Globus pallidus (tissue), 1 donor: ENCODE measurements at places on chromosomes 3 and 15.
A peak's percentile ranks its signal among the peaks of the same experiment; 100 is the strongest.

GRCh38 chr3:7207928-7208327 lies 347.0 kb downstream of the GRM7 start:
- no peak for DNase-seq

GRCh38 chr15:35746121-35746520 lies 200.2 kb upstream of the DPH6 start:
- DNase-seq, result no peak

DNA sequence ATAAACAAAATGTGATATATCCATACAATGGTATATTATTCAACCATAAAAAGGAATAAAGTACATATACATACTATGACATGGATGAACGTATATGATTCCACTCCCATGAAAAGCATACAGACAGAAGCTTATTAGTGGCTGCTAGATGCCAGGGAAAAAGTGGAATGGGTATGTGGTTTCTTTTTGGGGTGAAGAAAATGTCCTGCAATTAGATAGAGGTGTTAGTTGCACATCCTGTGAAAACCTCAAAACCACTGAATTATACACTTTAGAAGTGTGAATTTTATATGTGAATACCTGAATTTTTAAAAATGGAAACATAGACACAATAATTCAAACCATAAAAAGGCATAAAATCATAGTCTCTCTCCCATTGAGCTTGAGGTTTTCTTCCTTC lies 11.2 kb downstream of the DENND6A start:
- DNase-seq, result no peak

DNA sequence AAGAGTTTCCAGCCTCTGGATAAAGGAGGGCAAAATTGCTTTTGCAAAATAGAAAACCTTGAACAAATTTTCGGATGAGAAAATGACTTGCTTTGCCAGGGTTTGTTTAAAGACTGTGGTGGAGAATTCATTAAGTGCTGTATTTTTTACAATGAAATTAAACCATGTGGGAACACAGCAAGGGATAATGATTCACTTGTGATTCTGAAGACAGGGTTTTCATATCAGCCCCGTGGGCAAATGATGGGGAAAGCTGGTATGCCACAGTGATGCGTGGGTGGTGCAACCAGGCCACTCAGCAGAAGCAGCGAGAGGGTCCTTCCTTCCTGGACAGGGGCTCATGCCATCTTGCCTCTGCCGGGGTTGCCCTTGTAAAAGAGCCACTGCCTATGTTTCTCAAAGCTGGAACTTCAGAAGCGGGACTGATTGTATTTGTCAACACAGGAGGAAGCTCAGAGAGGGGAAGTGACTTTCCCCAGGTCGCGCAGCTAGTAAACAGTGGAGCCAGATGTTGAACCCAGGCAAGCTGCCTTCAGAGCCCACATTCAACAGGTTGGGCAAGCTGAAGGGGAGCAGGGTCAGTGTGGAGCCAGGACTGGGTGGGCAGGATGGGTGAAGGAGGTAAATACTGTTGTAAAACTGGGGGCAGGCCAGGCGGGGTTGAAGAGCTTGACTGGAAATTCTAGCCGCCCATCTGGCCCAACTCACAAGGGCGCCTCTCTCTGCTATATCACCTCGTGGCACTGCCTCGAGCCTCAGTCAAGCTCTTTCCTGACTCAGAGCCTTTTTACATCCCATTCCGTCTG lies 79.1 kb downstream of the TOP2B start:
- DNase-seq, result no peak

- DNase-seq, result no peak
Observed at GRCh38 chr3:151318313-151318712, 1.7 kb upstream of the GPR87 start.

DNA sequence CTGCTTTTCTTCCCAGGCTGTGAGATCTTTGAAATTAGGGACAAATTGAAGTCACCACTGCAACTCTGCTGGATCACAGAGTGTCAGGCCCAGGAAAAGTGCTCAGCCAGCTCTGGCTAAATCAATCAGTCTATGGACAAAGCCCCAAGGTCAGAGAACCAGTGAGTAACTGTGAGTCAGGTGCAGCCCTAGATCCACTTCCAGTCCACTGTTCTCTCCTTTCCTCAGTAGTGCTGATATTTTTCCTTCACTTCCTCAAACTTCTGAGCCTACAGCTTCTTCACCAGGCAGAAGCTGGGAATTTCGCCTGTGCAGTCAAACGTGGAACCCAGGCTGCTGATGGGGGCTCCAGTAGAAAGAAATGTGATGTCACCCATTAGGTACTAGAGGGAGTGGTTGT lies 75.1 kb upstream of the TRIM42 start:
- DNase-seq, result no peak

- peak; percentile 72 for DNase-seq
Observed at GRCh38 chr3:46359733-46360493, 6.0 kb downstream of the CCR2 start.
